Vagina (tissue), 2 donors: ENCODE measurements at places on chromosomes 7 and 10.

DNA sequence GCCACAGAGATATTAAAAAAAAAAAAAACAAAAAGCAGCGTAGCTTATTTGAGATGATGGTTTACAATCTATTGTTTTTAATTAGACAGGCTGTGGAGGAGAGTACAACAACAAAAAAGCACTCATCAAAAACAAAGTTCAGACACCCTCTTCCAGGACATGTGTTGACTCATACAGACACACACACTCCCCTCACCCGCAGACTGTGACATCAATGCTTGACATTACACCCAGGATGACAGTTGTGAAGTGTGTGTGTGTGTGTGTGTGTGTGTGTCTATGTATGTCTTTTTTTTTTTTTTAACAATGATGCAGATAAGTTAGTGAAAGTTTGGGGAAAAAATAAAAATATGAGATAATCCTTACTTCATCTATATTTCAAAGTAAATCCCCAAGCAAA, 303.6 kb downstream of the GPAM start:
- no peak for DNase-seq

DNA sequence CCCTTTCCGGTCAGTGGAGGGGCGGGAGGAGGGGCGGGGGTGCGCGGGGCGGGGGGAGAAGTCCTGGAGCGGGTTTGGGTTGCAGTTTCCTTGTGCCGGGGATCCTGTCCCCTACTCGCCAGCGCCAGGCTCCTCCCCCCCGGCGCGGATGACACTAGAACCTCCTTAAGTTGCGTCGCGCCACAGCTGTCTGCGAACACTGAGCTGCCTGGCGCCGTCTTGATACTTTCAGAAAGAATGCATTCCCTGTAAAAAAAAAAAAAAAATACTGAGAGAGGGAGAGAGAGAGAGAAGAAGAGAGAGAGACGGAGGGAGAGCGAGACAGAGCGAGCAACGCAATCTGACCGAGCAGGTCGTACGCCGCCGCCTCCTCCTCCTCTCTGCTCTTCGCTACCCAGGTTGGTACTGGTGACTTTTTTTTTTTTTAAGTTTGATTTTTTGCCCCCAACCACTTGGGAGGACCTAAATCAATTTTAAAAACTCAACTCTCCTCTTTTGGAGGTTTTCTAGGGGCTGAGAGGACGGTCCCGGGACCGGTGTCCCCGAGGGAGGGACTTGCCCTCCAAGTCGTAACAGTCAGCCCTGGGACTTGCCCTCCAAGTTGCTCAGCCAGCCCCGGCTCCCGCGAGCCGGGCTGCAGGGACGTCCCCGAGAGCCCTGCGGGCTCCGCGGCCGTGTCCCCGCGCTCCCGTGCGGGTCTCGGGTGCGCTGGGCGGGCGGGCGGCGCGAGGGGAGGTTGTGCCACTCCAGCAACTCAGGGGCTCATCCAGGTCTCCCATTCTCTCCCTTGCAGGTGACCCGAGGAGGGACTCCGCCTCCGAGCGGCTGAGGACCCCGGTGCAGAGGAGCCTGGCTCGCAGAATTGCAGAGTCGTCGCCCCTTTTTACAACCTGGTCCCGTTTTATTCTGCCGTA, at the start of gene GATA3:
TSS of gene GATA3 (plus strand) at position 195 of the 914 bp plus-strand sequence. CDS start 968 bp downstream, outside the sequence.
- no peak for DNase-seq

- DNase-seq: no peak
These were observed 39.7 kb upstream of the MTPN start for GRCh38 chr7:136016649-136017395.

DNA sequence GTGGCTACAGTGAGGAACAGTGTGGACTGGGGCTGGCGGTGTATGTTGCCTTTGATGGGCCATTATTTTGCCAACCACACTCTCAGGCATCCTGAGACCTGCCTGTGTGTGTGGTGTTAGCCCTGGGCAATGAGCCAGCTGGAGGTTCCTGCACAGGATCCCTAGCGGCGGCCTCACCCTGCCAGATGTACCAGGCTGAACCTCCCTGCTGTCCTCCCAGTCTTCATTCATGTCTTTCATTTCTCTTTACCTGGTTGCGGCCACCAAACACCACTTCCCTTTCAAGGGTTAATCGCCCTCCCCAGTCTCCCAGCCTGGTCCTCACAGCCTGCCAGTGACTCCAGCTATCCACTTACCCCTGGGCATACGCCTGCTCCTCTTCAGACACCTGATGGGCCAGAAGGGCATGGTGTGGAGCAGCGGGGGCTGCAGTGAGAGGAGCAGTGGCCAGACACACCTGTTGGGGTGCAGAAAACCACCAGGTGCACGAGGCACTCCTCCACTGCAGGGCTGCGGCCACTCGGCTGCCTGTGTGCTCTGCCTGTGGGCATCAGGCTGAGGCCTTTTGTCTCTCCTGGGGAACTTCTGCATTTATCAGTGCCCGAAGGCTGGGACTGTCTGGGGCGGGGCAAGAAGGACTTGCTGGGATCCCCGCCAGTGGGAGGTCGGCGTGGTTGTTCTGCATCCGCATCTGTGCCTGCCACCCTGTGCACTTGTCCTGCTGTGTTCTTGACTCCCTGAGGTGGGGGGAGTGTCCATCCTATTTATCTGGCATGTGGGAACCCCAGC, 111.6 kb downstream of the ARHGAP22 start:
- DNase-seq: peak; percentile 81

DNA sequence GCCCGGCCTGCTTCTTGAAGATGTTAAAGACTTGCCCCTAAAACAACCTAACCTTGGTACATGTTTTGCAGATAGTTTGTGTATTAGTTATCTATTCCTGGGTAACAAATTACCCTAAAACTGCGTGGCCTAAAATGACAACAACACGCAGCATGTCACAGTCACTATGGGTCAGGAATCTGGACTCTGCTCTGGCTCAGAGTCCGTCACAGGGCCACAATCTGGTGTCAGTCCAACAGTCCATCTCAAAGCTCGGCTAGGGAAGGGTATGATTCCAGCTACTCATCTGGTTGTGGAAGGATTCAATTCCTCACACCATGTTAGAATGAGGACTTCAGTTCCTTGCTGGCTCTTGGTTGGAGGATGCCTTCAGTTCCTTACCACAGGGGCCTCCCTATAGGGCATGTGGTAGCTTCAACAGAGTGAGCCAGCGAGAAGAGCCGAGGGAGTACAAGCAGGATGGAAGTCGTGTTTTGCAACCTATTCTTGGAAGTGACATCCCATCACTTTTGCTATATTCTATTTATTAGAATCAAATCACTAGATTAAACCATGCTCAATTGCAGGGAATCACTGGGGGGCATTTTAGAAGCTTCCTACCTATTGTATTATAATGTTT, 71.3 kb downstream of the ANLN start:
- DNase-seq: no peak

DNA sequence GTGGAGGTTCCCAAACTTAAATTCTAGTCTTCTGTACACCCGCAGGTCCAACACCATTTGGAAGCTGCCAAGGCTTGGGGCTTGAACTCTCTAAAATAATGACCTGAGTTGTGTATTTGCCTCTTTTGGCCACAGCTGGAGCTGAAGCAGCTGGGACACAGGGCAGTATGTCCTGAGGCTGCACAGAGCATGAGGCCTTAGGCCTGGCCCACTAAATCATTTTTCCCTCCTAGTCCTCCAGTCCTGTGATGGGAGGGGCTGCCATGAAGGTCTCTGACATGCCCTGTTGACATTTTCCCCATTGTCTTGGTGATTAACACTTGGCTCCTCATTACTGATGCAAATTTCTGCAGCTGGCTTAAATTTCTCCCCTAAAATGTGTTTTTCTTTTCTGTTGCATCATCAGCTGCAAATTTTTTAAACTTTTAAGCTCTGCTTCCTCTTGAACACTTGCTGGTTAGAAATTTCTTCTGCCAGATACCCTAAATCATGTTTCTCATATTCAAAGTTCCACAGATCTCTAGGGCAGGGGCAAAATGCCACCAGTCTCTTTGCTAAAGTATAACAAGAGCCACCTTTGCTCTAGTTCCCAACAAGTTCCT, 43.6 kb upstream of the WNT16 start:
- no peak for DNase-seq

DNA sequence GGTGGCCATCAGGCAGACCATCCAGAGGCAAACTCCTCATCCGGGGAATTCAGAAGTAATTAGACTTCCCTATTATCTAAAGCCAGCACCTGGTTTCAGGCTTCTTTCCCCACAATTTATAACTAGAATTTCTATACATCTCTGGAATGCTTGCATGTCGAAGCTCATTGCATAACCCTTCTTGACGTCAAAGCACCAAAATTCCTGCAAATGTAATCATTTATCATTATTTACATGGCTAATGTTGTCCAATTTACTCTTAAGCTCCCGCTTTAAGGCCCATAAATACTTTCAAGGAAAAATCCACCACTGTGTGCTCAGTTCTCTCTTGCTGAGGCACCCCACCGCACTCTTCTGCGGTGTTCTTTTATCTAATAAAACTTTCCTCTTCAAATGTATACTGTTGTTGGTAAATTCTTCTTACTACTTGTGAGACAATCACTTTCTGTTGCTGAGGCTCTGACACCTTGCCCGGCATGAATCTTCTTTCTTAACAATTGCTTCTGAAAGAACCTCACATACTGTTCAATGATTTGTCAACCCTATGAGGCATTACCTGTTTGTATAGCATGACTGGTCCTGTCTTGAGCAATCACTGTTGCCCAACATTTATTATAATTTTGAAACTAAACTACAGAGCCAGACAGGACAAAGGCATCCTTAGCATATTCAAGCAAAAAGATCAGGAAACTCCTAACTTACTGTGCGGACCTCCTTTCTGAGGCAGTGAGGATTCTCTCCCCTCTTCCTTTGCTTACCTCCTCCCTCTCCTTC, 17.4 kb upstream of the GPR141 start:
- no peak for DNase-seq

GRCh38 chr7:139915864-139916716, 87.0 kb downstream of the TBXAS1 start:
- DNase-seq: peak; percentile 93

GRCh38 chr7:30984359-30985107, 20.8 kb downstream of the GHRHR start:
- DNase-seq: no peak

GRCh38 chr10:103792547-103792946, 62.8 kb downstream of the SH3PXD2A start:
- DNase-seq: no peak

- peak; percentile 32 for DNase-seq
These were observed 77.3 kb downstream of the EMX2 start for GRCh38 chr10:117619707-117620405.

DNA sequence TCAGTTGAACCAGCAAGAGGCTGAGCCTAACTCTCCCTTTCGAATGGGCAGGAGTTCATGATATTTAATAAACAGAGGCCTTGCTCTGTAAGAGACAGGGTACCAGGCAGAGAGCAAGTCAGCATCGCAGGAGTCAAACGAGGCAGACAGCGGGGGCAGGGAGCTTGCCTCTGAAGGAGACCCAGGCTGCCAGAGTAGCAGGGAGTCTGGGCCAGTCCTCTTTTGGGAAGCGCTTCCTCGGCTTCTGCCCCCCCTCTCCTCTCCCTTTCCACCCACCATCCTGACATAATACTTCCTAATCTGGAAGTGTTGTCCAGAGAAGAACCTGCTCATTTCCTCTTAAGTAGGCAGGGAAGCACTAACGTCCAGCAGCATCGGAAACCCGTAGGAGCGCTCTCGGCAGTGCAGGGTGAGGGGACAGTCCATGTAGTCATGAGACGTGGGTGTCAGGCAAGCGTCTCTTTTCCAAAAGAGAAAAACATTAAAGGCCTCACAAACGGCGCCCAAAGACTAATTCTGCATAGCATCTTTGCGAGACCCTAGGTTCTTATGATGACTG, 171.1 kb downstream of the EGFR start:
- DNase-seq: no peak

DNA sequence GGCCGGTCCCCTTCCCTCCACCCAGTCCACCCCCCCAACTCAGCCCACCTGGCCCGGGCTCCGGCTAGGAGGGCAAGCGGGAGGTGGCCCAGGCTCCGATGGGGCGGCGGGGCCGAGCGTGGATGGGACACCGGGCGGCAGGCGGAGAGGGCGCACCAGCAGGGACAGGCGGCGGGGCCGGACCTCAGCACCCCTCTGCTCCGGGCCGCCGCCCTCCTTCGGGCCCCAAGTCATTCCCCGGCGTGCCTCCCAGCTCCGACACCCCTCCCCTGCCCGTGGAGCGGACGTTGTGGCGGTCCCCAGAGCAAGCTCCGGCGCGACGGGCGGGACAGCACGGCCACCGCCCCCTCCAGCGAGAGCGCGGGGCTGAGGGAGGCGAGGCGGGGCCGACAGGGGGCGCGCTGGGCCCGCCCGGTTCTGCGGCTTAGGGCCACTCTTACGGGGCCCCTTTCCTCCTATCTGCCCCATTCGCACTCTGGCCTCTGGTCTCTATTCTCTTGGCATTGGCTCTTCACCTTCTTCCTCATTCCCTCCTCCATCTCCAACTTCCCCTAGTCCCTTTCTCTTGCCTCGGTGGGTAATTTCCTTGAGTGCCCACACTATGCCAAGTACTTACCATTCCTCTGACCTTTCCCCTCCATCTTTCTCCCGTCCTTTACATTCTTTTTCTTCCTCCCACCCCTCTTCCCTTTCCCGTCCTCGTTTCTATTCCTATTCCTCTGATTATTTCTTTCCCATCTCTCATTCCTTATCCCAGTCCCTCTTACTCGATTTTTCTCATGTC, 701 bp upstream of the GBX1 start:
- no peak for DNase-seq

DNA sequence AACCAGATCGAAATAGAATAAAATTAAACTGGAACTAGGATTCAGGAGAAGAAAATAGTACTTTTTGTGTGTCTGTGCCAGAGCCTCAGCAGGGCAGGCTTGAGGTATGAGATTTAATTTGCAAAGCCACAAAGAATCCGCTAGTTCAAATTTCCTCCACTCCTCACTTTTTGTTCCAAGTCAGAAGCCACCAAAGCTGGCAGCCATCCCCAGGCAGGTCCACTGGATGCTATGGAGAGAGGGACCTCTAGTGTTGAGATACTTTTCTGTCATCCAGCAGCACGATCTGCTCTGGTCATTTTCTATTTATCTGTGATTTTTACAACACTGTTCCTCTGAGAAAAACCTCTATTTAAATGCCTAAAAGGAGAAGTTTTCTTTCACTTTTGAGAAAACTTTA, 147.9 kb upstream of the FRMD4A start:
- no peak for DNase-seq

- DNase-seq: no peak
These were observed 45.1 kb upstream of the EZH2 start for GRCh38 chr7:148929176-148929575.

- DNase-seq: no peak
These were observed 93.1 kb upstream of the SLC26A5 start for GRCh38 chr7:103538964-103539709.

DNA sequence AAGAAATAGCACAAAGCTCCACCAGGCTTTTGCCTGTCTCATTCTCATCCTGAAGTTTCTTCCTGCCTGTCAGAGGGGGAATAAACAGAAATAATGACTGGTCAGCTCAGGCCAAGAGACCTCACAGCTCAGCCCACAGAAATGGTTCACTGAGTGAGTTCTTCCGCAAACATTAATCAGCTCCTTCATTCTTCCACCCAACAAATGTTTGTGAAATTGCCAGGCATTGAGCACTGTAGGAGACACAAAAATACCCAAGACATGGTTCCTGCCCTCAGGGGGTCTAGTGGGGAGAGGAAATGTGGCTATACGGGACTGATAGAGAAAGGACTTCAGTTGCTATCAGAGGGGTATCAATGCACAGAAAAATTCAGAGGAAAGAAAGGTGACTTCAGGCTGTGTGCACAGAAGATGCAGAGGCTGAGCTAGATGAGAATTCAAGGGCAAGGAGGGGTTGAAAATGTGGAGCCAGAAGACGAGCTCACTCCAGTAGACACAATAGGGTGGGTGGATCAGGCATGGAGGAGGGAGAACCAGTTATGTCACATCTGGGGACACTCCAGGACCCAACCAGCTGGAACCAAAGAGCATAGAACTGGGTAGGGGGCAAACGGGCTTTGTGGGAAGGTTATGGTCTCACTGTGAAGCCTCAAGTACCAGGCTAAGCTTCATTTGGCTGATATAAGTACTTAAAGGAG, 20.9 kb downstream of the MYOF start:
- DNase-seq: no peak

- no peak for DNase-seq
These were observed 18.5 kb upstream of the AGR3 start for GRCh38 chr7:16900209-16900768.
